Activated naive CD8-positive, alpha-beta T cell treated with anti-CD3 and anti-CD28 coated beads, Interleukin-2, amount 10 ng/mL, durations not matched to agents 7 days and 5 days (primary cell): ENCODE measurements at places on chromosomes 13 and 19. TPM values are rescaled to one million over a fixed set of nuclear protein-coding genes. Genes with fewer than 3 reads are reported as not detected.
A peak's percentile ranks its signal among the peaks of the same experiment; 100 is the strongest.

GRCh38 chr19:49591731-49592485 is 926 bp downstream of the PRR12 start:
- DNase-seq: peak; percentile 71

DNA sequence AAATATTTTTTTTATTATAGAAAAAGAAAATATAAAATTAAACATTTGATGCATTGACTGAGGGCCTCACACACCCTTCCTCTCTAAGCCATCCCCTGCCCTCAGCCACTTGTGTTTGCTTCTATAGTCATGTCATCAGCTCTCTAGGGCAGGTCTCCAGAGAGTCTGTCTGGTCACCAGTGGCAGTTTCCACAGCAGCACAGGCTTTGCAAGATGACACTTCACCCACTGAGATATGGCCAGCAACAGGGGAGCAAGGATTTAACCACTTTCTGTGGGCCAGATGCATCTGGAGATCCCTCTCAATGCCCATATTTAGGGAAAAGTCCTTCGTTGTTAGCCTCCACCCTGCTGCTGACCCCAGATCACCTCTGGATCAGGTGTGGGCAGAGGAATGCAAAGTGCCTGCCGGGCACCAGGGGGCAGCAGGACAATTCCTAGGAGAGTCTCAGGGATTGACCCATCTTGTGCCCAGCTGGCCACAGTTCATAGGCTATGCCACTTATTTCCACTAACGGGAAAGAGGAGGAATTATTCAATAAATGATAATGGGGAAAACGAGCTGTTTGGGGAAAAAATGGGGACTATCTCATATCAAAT is 4.8 kb downstream of the ABCC4 start:
- peak; percentile 32 for DNase-seq

- no peak for DNase-seq
These were observed 761.5 kb downstream of the PCDH9 start for GRCh38 chr13:66468656-66469055.

DNA sequence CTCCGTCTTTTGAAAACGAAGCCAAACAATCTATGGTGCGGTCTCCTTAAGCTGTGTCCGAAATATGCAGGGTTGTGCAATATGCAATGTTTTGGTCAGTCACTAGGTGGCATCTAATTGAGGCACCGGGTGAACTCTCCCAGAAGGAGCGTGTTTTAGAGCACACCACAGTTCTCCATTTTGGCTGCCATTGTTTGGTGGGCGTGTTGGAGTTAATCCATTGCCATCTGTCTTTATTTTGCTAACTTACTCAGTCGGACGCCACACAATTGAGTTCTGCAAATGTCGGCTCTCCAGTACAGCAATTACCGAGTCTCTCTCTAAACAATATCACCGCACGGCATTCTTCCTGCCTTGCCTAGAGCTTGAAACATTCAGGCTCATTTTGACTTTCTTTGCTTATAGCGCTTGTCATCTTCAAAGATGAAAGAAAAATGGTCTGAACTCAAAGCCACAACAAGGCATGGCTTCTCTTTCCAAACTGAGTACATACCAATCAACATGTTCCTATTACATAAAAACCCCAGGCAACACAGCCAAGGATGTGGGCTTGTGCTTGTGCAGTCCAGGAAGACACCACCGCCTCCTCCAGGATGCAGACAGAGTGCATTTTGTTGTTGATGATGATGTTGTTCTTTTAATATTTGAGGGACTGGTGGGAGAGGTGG is 182.0 kb upstream of the SERP2 start:
- DNase-seq: no peak

GRCh38 chr19:8569066-8569771 is 8.0 kb downstream of the MYO1F start:
- DNase-seq: peak; percentile 72

GRCh38 chr13:89856512-89856911 is 1491.0 kb upstream of the MIR17HG start:
- DNase-seq: no peak

GRCh38 chr13:28429685-28430290 is 65.1 kb downstream of the FLT1 start:
- no peak for DNase-seq

GRCh38 chr13:40779049-40779448 is 8.1 kb upstream of the MRPS31 start:
- no peak for DNase-seq

DNA sequence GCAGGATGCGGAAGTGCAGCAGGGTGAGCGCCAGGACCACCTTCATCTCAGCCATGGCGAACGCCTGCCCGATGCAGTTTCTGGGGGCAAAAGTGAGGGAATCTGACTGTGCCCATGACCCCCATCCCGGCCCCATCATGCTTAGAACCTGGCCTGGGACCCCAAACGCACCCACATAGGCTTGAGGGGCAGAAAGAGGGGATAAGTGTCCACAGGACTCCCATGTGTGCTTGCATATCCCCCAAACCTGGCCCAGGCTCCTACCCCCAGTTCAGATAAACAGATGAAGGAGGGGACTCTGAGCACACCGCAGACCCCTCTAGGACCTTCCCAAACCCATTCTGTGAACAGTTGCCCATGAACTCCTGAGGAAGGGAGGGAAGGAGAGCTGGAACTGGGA is 16.0 kb upstream of the CYP4F2 start:
- DNase-seq: no peak

- peak; percentile 10 for DNase-seq
These were observed 37.5 kb downstream of the C13orf46 start for GRCh38 chr13:113936166-113936965.

DNA sequence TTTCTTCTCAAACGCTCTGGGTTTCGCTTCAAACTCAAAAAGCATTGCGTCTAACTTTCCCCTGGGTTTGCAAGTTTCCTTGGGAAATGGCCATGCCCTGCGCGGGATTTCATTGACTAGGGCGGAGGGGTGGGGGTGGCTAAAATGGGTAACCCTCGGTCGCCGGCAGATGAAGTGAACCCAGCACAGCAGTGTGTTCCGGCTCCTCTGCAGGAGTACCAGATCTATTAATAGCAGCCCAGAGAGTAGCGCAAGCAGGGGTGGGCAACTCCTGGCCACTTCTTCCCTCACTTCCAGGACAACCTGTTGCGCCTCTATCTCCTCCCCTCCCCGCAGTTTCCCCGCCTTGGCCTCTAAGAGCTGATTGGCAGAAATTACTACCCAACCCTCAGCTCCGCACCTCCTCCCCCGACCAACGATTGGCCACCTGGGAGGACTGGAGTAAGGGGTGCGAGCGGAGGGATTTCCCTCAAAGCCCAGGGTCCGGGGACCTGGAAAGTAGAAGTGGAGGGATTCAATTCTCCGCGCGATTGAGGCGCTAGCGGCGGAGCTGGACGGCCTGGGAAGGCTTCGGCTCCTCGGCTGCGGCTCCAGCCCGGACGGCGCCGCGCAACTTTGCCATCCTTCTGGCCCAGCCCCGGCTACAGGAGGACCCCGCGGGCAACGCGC is at the start of gene FREM2:
FREM2 (plus strand) TSS at position 501 of the 669 bp plus-strand sequence. CDS start 268 bp downstream, outside the sequence.
- no peak for DNase-seq

GRCh38 chr19:57850553-57851017 is 926 bp downstream of the ZNF587 start:
- DNase-seq: no peak

DNA sequence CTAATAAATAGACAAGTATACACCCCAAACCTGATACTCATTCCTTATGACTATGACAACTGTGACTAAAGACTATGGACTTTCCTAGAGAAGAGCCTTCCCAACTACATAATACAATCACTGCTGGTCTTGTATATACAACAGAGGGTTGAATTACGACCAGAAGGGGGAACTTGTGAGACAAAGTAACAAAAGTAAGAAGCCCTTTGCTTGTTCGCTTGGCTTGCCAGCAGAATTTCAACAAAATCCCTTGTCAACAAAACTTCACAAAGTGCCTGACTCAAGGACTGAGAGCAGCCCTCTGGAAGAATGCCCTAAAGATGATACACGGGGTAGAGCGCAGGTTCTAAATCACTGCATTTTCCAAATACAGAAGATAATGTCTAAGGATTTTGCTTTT is 99.4 kb downstream of the WASF3 start:
- DNase-seq: no peak

DNA sequence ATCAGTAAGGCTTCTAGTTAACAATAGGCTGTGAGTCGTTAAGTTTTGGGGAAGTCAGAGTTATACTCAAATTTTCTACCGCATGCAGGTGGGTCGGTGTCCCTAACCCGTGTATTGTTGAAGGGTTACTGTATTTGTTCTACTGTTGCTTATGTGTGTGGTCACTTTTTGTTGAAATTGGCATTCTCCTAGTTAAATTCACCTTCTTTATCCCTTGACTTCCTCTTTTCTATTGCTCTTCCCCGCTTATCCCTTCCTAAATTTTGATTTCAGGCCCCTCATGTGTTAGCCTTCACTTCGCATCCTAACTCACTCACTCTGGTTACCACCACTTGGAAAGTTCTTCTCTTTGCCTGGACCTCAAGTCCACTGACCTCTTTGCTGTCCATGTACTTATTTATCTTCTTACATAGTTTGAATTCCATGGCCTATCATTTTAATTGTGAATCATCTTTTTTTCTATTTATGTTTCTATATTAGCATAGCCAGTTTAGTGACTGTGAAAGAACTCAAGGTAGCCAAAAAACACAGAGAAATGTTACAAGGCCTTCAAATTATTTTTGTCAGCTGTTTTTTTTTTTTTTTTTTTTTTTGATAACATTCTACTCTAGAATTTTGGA is 52.9 kb downstream of the NDFIP2 start:
- no peak for DNase-seq

DNA sequence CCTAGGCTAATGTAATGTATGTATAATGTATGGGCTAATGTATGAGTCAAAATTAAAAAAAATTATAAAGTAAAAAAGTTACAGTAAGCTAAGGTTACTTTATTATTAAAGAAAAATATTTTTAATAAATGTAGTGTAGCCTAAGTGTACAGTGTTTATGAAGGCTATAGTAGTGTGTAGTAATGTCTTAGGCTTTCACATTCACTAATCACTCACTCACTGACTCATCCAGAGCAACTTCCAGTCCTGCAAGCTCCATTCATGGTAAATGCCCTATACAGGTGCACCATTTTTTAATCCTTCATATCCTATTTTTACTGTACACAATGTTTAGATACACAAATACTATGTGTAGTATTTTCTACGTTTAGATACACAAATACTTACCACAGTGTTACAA is 1.8 kb upstream of the TMEM272 start:
- no peak for DNase-seq

DNA sequence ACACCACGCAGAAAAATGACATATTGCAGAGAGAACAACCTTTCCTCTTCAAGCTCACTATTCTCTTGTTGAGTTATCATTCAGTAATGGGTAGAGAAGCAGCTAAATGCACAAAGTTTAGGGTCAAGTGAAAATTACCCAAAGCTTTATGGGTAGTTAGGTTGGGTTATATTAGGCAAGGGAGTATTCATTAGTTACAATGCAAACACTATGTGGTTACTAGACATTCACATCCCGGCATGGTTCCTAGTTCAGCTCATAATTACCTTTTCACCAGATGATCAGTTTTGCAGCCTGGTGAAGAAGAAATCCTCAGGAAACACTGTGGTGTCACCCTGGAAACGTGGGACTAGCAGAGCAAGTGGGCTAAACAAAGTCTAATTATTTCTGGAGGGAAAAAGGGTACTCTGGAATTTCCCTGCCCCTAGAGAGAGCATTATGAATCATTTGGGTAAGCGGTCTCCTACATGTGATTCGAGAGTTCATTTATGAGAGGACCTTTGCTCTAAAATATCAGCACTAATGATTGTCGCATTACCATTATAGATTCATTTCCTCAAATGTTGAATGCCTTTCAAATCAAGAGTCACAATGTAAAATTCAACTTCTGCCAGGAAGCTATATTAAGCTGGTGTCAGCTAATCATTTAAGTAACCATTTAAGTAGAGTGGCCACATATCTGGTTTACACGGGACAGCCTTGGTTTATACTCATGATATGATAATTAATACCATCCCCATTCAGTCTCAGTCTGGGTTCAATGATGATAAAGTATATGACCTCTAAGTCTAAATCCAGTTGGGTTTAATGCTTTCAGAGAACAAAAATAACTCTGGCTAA is 1208.0 kb downstream of the DIAPH3 start:
- DNase-seq: no peak

GRCh38 chr19:37963190-37963936 is 56.4 kb downstream of the SIPA1L3 start:
- no peak for DNase-seq

GRCh38 chr13:80011448-80012212 is 329.3 kb downstream of the SPRY2 start:
- no peak for DNase-seq

- no peak for DNase-seq
These were observed 284.7 kb downstream of the TSHZ3 start for GRCh38 chr19:31064491-31064890.

DNA sequence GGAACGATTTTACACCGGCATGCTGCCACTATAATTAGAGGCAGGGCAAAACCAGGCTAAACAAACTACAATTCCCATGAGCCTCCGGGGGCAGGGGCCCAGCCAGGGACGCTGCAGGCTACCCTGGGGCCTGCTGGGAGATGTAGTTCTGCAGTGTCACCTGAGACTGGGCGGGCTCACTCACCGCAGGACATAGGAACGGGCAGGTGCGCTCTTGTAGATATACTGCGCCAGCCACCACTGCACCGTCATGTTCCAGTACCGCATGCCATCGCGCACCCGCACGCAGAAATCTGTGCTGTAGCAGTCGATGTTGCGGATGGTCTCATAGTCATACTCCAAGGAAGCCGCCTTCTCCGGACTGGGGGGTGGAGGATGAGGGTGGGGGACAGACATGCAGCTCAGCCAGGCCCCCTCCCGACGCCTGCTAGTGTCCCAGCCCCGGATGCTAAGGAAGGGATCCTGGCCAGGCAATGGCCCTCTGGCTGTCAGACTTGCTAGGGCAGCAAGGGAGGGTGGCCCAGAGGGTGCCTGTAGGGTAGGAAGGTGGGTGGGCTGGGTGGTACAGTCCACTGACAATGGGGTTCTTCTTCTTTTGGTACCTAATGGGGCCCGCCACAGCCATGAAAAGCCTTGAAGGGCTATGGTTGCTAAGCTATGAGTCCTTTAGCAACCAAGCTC is 5.8 kb upstream of the TMC4 start:
- no peak for DNase-seq

DNA sequence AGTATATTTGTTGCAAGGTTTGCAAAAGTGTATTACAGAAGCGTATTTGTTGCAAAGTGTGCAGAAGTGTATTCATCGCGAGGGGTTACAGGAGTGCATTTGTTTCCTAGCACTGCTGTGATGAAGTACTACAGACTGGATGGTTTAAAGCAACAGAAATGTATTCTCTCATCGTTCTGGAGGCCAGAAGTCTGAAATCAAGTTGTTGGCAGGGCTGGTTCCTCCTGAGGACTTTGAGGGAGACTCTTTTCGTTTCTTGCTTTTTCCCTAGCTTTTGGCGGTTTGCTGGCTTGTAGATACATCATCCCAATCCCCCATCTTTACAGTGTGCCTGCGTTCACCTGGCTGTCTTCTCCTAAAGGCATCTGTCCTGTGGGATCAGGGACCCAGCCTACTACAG is 127.9 kb upstream of the USP29 start:
- DNase-seq: no peak

- DNase-seq: no peak
These were observed 61.7 kb downstream of the TUBGCP3 start for GRCh38 chr13:112526146-112526853.

ZNF575 gene
- 4.6 TPM for total RNA-seq

SEMA6B gene
- 1.3 TPM for total RNA-seq

FGF9 gene
- total RNA-seq: 2.6 TPM

TEX101 gene
- total RNA-seq: not detected

LRG1 gene
- not detected for total RNA-seq

KLK10 gene
- not detected for total RNA-seq

CLC gene
- not detected for total RNA-seq

ZNF440 gene
- total RNA-seq: 16.5 TPM

TMEM205 gene
- total RNA-seq: 29.4 TPM

LILRB5 gene
- total RNA-seq: 0.28 TPM

KLHL1 gene
- total RNA-seq: not detected

SYCN gene
- total RNA-seq: not detected

ERICH4 gene
- not detected for total RNA-seq

NBEA gene
- 0.60 TPM for total RNA-seq

C3 gene
- total RNA-seq: 2.1 TPM
